Kidney (tissue), 22 donors: ENCODE measurements at places on chromosomes 7 and 10.

DNA sequence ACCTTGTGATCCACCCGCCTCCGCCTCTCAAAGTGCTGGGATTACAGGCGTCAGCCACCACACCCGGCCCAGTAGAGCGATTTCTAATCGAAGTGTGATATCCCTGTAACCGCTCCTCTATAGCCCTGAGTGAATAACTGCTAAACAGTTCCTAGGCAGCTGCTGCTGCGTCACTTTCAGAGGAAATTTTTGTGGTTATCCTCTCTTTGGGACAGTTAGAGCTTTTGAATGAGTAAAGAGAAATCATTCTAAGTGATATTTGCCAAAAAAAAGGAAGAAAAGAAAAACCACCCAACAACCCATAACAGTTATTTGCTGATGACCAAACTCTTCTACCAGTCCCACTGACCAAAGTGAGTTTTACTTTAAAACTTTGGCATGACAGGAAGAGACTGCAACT, 59.9 kb downstream of the MKX start:
- no peak for DNase-seq

GRCh38 chr10:89389254-89389653, 3.2 kb upstream of the IFIT1 start:
- DNase-seq, result no peak

DNA sequence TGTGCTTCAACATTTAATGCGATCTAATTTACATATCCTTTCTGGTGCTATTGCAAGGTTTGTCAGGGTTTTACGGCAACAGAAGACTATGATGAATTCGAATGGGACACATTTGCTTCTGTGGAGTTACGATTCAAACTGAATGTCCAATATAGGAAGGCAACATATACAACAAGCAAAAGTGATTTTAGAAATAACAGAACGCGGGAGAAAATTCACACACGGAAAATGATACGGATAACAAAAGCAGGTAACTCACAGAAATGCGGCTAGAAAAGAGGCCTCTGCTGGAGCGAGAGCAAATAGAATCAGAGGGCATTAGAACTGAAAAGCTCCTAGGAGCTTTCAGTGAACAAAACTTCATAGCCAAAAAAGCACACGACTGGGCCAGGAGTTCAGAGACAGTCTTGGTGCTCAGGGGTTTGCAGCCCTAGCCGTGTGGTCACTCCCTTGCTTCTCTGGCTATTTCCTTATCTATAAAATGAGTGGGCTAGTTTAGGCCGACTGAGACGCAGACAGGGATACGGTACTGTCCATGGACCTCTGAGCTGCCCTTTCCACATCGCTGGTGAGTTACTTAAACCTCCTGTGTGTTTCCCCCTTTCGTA, 557 bp upstream of the TAX1BP1 start:
- peak; percentile 36 for DNase-seq

GRCh38 chr7:37346761-37347160, 101.9 kb downstream of the ELMO1 start:
- DNase-seq, result no peak

DNA sequence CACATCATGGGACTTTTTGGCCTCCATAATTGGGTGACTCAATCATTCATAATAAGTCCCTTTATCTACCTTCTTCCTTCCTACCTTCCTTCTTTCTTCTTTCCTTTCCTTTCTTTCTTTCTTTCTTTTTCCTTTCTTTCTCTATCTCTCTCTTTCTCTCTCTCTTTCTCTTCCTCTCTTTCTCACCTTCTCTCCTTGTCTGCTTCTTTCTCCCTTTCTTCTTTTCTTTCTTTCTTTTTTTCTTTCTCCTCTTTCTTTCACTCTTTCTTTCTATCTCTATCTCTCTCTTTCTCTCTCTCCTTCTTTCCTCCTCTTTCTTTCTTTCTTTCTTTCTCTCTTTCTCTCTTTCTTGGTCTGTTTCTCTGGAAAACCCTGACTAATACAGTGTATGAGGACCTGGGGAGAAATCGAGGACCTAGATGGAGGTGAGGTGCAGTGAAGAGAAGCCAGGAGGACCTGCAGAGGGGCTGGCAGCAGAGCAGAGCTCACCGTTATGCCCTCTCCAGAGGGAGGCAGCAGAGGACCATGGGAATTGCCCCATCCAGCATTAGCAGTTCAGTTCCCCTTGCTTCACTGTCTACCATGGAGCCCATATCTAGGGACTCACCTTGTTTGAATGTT, 52.7 kb upstream of the BTRC start:
- no peak for DNase-seq

DNA sequence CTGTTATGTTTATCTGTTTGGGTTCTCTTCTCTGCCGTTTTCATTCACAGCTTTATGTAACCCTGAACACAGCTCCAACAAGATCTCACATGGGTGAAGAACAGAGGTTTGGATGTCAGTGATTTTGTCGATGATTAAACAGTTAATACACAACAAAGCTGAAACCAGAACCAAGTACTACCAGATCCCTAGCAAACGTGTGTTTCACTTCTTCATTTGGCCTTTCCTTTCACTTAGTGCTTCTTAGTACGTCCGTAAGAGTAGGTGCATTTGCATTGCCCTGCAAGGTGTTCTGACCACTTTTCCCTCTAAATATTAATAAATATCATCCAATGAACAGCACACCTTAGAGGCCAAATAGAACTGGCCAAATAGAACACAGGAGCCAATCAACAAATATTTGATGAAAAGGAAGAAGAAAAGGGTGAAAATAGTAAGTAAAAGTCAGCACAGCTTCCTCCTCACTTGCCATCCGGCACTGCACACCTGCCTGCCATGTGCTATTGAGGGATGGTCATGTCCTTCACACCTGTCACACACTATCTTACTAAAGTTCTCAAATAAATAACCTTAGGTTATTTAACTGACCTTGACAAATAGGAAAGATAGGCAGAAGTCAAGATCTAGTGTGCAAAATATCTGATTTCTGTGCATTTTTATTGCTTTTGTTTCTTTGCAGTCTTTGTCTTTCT, 252.6 kb upstream of the ANKRD30A start:
- DNase-seq, result no peak

DNA sequence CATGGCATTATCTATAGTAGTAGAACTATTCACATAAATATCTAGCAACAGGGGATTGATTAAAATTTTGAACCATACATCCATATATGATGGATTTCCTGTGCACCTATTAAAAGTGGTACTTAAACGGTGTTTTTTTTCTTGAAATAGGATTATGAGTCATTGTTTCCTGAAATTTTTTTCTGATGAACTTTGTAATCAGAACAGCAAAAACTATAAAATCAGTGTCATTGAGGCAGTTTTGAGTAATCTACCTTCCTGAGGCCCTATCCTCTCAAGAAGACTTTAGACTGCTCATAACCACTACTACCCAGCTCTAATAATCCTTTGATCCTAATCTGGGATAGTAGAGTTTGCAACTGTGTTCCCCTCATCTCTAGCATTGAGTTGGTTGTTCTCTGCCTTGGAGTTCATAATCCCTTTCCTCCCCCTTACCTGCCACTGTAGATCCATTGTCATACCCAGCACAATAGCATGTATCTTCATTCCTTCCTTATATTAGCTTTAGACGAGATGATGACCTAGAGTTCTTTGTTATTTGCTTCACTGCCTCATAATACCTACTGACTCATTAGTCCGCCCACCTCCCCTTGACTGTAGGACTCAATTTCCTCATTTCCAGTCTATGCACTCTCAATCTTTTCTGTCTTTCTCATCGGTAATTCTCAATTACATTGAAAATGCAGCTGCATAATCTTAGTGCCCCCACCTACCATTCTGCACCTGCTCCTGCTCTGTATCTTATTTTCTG, 133.4 kb downstream of the LRRC4 start:
- DNase-seq, result no peak

GRCh38 chr7:134034652-134035051, 92.5 kb upstream of the LRGUK start:
- DNase-seq, result no peak

DNA sequence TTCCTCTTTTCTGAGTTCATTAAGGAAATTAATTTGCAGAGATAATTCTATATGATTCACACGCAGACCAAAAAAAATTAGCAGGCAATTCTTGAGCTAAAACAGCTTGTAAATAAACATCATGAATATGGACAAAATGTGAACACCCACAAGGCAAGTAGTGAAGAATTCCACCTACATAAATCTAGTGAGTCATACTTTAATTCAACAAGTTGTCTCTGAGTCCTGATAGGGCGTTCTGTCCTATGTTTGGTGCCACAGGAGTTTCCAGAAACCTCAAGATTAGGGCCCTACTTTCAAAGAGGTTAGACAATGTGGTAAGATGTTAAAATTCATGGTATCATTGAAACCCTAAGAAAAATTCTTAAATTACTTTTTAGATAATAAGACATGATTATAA, 122.3 kb downstream of the SGMS1 start:
- no peak for DNase-seq

- no peak for DNase-seq
Measured at GRCh38 chr10:68222391-68222790, 9.5 kb downstream of the ATOH7 start.

DNA sequence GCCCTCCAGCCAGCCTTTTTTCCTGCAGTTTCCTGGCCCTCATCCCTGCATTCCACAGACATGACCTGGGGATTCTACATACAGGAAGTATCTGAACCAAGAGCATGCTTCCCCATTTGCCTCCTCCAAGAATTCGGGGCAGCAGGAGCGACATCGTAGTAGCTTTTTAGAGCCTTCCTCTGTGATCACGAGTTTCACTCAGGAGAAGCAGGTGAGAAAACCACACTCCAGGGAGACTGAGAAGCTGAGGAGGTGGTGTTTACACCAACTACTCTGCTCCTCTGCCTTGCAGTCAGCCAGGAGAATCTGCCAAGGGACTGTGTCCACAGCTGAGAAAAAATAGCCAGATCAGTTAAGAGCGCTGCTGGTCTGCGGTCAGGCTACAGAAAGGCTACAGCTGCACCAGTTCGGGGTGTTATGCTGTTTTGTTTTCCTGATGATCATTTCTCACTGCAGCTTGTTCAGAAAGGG, 54.1 kb downstream of the HSPA12A start:
- DNase-seq, result no peak

- no peak for DNase-seq
Measured at GRCh38 chr7:50714857-50715256, 67.8 kb downstream of the GRB10 start.

DNA sequence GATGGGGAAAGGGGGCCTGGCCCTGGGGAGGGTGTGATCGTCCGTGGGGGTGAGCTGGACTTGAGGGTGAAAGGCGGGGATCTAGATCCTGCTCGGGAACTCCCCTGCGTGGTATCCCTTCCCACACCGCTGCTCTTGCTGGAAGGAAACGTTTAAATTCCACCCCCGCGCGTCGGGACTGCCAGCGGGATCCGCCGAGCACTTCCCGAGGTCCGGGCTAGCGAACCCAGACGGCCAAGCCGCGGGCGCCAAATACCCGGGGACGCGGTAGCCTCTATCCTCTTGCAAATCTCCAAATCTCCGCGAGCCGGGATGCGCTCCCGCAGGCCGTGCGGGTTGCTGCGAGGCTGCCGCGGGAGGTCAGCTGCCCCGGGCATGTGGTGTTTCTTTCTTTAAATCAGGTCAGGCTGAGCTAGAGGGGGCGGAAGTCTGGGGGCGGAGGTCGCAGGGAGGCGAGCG, 904 bp downstream of the NPTX2 start:
- DNase-seq, result peak; percentile 51

- no peak for DNase-seq
Measured at GRCh38 chr7:64625114-64626082, 40.5 kb upstream of the ZNF107 start.

GRCh38 chr7:84524714-84525694, 330.4 kb upstream of the SEMA3A start:
- no peak for DNase-seq

GRCh38 chr10:132322586-132323048, 9.4 kb upstream of the LRRC27 start:
- DNase-seq, result no peak

- no peak for DNase-seq
Measured at GRCh38 chr7:114273218-114273617, 141.4 kb upstream of the FOXP2 start.

DNA sequence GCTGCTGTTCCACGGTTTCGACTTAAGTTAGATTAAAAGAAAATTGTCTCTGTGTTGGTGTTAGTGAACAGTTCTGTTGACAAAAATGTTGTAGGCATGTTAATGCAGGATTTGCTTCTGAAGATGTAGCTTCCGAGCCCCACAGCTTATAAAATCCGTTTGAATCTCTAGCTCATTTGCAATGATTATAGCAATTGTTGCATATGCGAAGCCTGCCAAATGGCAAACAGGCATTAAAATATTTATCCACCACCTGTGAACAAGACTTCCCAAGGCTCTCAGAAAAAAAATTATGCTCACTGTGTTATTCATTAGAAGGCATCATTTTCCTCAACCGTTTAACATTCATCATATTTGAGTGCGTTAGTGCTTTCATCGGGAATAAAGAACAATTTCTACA, 14.3 kb downstream of the CFAP58 start:
- DNase-seq, result no peak

- DNase-seq, result no peak
Measured at GRCh38 chr10:103564776-103565520, 71.4 kb downstream of the NEURL1 start.

- no peak for DNase-seq
Measured at GRCh38 chr10:18071591-18071990, 68.6 kb upstream of the CACNB2 start.

DNA sequence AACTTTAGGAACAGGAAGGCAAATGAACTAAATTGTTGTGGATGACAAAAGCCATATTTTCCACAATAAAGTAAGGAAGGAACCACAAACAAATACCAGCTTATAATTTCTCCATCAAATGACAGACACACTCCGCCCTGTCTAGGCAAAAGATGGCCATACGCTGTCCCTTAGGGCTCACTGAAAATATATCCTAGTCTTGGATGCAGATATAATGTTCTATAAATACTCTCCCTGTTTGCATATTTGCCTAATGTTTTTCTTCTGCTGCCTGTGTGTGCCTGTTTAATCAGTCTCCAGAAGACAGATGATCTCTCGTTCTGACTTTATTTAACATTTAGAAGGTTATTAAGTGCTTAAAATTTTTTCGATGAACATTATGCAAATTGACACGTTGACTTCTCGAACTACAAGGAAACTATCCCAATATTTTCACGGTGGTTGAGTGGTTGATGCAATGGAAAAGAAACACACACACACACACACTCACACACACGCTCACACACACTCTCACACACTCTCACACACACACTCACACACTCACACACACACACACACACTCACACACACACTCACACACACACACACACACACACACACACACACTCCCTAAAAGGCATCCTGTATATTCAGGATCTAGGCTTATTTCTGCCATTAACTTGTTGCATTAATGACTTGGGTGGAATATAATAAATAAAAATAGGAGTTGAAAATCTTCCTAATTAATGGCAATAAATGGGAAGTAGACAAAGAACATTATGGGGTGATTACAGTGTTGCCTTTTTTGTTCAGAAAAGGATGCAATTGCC, 297.1 kb downstream of the PRPF18 start:
- DNase-seq, result no peak

DNA sequence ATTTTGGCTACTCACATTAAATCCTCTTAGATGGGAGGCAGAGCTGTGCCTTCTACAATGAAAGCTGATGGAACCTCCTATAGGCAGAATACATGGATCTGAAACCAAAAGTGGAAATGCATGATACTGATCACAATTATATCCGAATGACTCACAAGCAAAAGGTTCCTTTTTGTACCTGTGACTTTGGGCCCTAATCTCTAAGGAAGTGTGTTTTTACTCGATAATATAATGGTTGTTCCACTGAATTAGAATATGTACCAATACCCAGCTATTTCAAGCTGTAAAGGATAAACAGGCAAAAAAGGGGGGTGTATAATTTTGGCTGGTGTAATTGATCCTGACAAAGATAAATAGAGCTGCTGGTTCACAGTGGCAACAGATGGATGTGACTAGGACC, 17.6 kb upstream of the LAMB1 start:
- no peak for DNase-seq

- DNase-seq, result no peak
Measured at GRCh38 chr7:141441837-141442627, 109.2 kb upstream of the AGK start.

- no peak for DNase-seq
Measured at GRCh38 chr10:86139066-86139657, 227.4 kb downstream of the GRID1 start.
